ENCODE measurements at places on chromosomes 1 and 21. TPM values are rescaled to one million over a fixed set of nuclear protein-coding genes. Genes with fewer than 3 reads are reported as not detected.

DNA sequence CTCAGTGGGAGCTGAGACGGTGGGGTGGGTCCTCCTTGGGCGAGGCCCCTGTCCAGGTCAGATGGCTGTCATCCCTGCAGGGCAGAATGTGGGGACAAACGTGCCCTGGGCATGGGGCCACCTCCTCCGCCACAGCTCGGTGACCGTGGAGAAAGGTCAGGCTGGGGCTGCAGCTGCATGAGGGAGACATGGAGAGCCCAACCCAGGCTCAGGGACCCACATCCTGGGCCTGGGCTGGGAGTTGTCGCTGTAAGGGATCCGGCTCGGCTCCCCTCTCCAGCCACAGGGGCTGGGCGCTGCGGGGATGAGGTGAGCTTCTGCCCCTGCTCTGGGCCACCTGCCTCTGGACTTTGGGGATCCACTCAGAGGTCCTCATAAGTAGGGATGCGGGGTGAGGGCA lies 518 bp upstream of the PLCH2 start:
- DNase-seq: no peak

- no peak for DNase-seq
These were observed 1300.0 kb downstream of the PLA2G4A start for GRCh38 chr1:188128761-188129160.

DNA sequence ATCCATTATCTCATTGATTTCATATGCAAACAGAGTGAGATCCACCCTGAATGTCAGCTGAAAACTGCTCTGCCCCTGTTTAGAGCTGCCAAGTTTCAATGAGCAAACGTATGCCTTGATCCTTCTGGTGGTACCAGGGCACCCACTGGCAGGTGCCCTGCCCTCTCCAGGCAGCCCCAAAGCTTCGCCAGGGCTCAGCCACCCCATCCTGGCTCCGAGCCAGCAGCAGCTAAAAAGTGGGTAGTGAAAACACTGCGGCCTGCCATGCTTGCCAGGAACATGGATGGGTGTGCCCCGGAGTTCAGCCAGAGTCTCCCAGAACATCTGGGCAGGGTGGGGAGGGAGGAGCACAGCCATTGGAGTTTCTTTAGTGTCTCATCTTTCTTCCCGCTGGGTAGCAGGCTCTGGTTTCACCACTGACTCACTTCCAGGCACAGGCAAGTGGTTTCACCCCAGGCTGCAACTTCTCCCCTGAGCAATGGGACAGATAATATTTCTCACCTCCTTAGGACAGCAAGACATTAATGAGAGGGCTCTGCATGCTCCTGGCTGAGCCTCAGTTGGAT lies 8.1 kb upstream of the LMX1A start:
- peak; percentile 68 for DNase-seq

Gene PLEKHO1
- total RNA-seq: 23.2 TPM

DNA sequence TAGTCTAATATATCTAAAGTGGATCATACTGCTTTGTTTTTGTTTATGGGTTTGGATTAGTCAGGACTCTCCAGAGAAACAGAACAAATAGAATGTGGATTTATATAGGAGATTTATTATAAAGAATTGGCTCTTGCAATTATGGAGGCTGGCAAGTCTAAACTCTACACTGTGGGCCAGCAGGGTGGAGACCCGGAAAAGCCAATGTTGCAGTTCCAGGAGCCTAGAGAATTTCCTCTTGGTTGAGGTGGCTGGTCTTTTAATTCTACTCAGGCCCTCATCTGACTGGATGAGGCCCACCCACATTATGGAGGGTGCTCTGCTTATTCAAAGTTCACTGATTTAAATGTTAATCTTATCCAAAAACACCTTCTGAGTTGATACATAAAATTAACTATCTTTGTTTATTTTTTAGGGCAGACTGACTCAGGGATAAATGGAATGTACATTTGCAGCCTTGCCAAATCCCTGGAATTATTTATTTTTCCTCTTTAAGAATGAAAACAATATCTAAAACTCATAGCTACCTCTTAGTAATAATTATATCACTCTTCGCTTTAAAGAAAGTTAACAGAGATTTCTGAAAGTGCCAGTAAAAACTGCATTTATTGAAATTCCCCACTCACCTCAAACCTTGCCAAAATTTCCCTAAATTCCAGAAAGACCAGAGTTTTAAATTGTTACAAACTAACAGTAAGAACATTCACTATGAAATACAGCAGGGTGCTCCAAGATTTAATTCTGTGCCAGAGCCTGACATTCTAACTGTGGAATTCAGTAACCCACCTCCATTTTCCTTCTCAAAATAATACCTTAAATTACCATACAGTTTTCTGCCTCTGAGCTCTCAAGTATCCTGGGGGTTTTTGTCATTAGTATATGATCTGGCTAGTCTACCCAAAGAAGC lies 36.6 kb upstream of the SSX2IP start:
- peak; percentile 55 for DNase-seq

DNA sequence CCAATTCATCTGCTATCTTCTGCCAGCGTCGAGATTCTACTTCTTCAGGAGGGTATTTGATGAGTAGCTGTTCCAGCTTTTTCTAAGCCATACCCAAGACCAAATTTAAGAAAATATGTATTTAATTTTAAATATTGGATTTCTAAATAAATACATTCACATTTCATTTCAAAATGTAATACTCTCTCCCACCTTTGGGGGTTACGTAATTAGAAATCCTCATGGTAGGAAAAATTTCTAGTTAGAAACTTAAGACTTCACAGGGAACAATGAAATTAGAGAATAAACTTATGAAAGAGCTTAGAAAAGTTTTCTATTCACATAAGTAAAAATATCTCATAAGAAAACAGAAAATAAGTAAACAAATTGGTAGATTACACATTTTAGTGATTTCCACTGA lies 102.9 kb downstream of the ZZZ3 start:
- DNase-seq: no peak

- no peak for DNase-seq
These were observed 147.5 kb downstream of the TSEN15 start for GRCh38 chr1:184199036-184199435.

DNA sequence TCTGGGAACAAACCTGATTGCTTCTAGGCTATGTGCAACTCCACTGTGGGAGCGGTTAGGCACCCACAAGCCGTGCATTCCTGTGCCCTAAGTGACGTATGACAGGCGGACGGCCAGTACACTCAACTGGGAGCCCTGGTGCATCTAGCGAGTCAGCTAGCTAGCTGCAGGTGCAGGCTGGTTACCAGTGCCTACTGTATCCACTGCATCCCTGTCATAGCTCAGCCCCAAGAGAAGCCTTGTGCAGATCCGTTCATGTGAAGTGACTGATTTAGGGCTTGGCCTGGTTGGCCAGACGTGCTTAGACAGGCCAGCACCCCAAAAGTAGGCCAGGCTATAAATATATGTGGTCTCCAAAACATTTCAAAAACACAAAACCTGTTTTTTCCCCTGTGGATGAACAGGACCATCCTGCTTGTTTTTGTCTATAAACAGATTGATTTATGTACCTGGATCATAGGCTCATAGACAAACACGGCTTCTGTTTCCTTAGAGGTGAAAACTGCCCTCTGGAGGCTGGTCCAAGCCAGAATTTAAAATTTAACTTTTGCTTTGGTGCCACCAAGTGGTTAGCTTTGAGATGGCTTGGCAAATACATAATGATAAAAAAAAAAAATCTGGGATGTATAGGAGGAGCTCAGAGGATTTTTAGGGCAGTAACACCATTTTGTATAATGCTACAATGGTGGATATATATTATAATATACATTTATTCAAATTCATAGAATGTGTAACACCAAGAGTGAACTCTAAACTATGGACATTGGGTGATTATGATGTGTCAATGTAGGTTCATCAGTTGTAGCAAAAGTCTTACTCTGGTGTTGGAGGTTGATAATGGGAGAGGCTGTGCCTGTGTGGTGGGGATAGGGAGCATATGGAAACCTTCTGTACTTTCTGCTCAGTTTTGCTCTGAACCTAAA lies 68.5 kb downstream of the GIPC2 start:
- peak; percentile 75 for DNase-seq

DNA sequence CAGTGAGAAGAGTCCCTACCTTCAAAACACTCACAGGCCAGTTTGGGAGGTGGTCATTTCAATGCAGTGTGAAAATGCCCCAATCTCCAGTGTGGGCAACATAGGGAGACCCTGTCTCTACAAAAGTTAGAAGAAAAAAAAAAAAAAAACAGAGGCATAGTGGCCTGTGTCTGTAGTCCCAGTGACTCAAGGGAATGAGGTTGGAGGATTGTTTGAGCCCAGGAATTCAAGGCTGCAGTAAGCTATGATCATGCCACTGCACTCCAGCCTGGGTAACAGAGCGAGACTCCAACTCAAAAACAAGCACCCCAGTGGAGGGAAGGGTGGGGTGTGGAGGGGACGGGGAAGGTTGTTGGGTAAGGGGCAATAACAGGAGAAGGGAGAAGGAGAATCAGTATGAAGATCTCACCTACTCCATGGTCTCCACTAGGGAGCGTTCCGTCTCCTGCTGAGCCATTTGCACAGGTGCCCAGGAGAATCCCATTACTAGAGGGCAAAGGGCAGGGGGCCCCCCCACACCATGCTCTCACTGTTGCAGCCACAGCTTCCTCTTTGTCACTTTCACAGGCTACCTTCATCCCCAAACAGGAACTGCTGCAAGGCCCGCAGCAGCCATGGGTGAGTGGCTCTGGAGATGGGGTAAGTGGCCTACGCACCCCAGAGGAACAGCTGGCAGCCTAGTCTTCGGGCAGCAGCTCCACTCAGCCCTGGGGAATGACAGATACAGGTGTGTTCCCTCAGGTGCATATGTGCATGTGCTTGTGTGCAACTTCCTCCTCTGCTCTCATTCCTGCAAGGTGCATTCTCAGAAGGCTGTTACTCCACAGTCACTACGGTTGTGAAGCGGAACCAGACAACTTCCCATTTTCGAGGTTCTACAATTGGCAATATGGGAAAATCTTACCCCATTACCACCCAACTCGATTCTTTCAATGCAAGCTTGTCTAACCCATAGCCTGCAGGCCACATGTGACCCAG lies 87.9 kb upstream of the LYST start:
- DNase-seq: no peak

- no peak for DNase-seq
These were observed 411.0 kb upstream of the ESRRG start for GRCh38 chr1:217133958-217134856.

Gene SEMA4A
- total RNA-seq: 12.1 TPM

Gene CALML6
- total RNA-seq: 19.0 TPM

- DNase-seq: no peak
These were observed 3.2 kb upstream of the TNFRSF8 start for GRCh38 chr1:12059722-12060464.

GRCh38 chr1:818618-819291 lies 105.0 kb upstream of the SAMD11 start:
- DNase-seq: no peak

GRCh38 chr1:6745073-6745472 lies 40.2 kb upstream of the CAMTA1 start:
- no peak for DNase-seq

DNA sequence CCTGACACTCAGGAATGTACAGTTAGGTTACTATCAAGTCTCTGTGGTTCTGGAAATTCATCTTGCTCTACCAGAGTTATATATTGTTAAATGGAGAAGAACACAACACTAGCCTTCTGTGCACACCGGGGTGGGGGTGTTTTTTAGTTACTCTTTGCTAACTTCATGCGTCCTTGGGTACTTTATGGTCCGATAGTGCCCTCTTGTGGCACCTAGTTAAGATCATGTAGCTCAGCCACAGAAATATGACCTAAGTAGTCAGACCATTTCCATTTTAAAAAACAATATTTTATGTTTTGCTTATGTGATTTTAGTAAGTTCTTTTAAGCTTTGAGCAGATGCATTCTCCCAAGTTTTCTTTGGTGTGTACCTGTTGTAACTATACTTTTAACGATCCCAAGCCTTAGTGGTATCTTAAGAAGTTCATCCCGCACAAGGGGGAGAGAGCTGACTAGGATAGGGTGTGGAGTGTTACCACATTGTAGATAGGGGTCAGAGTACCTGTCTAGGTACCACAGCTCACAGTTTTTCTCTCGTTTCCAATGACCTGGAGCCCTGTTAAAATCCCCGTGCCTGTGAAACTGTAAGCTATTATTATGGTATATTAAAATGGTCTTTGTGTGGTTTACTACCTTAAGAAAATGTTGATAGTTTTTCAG lies 20.6 kb upstream of the SH3D21 start:
- DNase-seq: peak; percentile 46

Gene GNG4
- 1.6 TPM for total RNA-seq

Gene OR2T11
- total RNA-seq: not detected

GRCh38 chr21:17989780-17990179 lies 170.6 kb upstream of the C21orf91 start:
- DNase-seq: no peak

Gene C4BPB
- 0.30 TPM for total RNA-seq

DNA sequence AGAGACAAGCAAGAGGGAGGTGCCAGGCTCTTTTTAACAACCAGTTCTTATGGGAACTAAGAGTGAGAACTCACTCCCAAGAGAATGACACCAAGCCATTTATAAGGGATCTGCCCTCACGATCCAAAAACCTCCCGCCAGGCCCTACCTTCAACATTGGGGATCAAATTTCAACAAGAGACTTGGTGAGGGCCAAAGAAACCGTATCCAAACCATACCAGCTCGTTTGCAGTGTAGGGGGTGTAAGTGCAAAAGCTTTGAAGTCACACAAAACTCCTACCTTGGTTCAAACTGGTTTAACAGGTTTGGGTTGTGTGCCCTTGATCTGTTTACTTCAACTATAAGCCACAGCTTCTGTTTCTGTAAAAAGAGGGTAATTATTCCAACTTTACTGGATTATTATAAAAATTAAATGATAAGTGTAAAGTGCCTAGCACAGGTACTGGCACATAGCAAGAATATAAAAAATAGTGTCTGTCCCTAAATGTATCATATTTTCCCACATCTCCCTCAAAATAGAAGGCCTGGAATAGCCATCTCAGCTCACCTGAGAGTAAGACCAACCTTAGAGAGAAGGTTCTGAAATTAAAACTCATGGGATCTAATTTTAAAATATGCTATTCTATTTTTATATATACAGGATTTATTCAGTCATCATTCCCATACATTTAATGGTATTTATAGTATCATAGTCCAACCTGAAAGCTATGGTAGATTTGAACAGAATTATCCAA lies 7.0 kb upstream of the USP25 start:
- no peak for DNase-seq

Gene MROH9
- 0.10 TPM for total RNA-seq

DNA sequence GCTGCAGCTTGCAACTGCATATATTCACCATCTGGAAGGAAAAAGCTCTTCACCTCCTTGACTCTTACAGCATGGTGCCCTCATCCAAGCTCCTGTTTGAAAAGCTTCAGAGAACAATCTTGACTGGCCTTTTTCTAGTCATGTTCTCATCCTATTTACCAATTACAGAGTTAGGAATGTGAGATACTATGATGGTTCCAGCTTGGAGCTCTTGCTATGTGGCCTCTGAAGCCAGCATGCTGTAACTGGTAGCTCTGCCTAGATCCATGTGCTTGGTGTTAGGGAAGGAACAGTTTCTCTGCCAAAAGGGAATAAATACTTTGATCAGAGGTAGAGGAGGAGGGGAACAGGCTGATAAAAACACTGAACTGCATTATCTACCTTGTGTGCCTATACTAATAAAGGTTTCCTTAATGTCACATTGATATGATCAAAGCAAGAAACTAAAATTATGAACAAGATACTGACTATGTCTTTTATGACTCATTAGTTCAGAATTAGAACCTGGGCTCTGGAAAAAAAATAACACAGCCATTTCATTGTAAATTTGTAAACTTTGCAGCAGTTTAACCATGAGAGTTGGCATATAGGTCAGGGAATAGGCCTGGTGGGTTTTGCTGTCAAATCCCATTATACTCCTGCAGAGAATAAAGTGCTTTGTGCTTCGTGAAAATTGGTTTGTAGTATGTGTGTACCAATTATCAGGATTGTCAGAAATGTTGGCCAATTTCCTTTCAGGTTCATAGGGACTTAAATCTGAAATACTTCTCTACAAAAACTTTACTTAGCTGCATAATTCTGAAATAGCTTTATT lies 92.7 kb downstream of the LEPR start:
- no peak for DNase-seq

All from skin of body (tissue), 3 donors.